ENCODE measurements at places on chromosomes 2 and 18. TPM values are rescaled to one million over a fixed set of nuclear protein-coding genes. Genes with fewer than 3 reads are reported as not detected.

- peak; percentile 15 for DNase-seq
Measured at GRCh38 chr18:45957100-45957499, 10.0 kb downstream of the EPG5 start.

GRCh38 chr2:216495656-216496055 is 3.0 kb upstream of the RPL37A start:
- DNase-seq = peak; percentile 21

- no peak for DNase-seq
Measured at GRCh38 chr2:100068395-100068794, 74.0 kb downstream of the AFF3 start.

GRCh38 chr2:36408198-36408703 is 52.7 kb downstream of the CRIM1 start:
- DNase-seq = no peak

GRCh38 chr2:61660511-61661388 is 122.6 kb upstream of the XPO1 start:
- no peak for DNase-seq

GRCh38 chr18:10245846-10246175 is 208.6 kb upstream of the APCDD1 start:
- no peak for DNase-seq

DNA sequence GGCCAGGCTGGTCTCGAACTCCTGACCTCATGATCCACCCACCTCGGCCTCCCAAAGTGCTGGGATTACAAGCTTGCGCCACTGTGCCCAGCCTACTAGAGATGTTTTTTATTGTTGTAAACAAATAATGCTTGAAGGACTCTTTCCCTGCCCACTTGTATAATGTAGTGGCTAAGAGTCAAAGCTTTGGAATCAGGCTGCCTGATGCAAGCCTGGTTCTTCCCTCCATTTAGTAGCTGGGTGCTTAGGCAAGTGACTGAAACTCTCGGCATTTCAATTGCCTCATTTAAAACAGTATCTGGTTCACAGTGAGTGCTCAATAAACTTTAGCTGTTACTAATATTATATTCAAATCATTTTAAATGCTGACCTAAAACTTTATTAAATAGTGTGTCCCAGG is 264.0 kb upstream of the FBXO11 start:
- DNase-seq = no peak

- no peak for DNase-seq
Measured at GRCh38 chr2:101627285-101628029, 70.0 kb upstream of the MAP4K4 start.

DNA sequence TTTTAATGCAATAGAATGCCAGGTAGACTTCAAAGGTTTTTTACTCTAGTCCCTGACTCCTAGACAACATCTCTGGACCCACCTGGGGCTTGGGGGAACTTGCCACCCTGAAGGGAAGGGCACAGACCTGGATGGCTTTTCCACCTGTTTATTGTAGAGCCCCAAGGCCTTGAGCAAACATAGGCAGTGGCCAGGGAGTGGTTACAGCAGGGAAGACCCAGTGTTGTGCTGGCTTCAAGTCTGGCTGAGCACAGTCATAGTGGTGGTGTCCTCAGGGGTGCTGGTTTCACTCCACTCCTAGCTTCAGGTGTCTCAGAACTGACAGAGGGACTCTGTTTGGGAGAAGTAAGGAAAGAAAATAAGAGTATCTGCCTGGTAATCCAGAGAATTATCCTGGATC is 5.5 kb upstream of the SRD5A2 start:
- no peak for DNase-seq

GRCh38 chr2:25920786-25921415 is 42.6 kb upstream of the ASXL2 start:
- DNase-seq = no peak

- peak; percentile 49 for DNase-seq
Measured at GRCh38 chr2:99881901-99882591, 260.3 kb downstream of the AFF3 start.

GRCh38 chr2:16069933-16070647 is 129.7 kb downstream of the MYCN start:
- no peak for DNase-seq

- DNase-seq = no peak
Measured at GRCh38 chr2:43124687-43125057, 101.7 kb downstream of the ZFP36L2 start.

DNA sequence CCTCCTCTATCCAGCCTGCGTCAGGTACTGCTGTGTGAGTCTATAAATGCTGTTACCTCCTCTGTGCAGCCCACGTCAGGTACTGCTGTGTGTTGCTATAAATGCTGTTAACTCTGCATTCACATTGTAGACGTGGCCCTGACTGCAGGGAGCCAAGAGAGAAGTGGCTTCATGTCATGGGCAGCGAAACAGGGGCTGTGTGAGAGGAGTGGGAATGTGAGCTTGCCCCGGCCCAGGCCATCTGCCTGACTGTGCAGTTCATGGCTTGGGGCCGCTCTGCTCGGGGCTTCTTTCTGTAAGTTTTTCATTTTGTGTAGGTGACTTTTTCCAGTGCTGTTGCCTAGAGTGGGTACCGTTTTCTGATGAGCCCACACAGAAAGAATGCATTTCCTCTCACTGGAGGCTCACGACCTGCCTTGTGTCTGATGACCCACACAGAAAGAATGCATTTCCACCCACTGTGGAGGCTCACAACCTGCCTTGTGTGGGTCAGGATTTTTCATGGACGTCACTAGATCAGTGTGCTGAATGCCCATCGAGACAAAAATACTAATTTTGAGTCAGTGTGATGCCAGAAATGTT is 104.5 kb downstream of the SNTG2 start:
- DNase-seq = peak; percentile 57

DNA sequence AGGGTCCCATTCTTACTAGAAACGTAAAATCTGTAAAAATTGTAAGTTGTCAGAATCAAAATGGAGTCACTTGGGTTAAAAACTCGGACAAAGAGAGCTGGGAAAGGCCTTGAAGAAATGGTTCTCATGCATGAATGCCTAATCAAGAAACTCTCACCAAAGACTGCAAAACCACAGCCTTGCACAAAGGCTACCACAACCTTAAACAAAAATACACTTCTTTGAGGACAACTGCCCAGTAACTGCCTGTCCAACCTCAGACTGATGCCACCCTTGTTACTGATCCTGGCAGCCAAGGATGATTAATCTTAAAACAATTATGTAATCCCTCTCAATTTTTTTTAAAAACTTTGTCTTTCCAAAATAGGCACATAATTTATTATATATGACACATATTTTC is 299.3 kb downstream of the CCDC85A start:
- no peak for DNase-seq

GRCh38 chr2:235911633-235912233 is 256.5 kb downstream of the GBX2 start:
- DNase-seq = no peak

DNA sequence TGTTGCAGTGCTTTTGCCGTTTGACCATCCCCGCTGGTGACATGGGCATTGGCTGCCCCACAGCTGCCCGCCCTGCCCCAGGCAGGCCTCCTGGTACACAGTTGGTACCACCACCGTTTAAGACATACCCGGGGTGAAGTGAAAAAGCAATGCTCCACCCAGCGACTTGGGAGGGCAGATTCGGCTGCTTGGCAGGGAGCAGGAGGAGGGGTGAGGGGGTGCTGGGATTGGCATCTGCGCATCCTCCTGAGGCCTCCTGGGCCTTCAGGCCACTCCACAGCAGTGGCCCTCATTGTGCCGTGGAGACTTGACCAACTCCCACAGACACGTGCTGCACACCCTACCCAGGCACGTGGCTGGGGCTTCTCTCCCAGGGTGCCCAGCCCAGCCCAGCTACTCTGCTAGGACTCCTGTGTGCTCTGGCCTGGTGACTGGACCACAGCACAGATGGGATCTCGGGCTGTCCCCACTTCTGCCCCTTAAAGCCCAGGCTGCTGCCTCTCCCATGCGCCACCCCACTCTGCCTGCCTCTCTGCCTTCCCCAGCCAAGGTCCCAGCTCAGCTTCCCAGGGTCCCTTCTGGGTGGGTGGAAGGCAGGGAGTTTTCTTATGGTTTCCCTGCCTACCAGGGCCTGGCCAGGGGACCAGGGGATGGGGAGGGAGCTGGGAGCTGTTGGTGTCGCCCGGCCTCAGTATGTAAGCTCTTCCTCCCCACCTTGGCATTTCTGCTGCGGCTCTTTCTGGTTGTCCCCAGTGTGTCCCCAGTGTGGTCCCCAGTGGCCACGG is 157.0 kb upstream of the HS6ST1 start:
- no peak for DNase-seq

DNA sequence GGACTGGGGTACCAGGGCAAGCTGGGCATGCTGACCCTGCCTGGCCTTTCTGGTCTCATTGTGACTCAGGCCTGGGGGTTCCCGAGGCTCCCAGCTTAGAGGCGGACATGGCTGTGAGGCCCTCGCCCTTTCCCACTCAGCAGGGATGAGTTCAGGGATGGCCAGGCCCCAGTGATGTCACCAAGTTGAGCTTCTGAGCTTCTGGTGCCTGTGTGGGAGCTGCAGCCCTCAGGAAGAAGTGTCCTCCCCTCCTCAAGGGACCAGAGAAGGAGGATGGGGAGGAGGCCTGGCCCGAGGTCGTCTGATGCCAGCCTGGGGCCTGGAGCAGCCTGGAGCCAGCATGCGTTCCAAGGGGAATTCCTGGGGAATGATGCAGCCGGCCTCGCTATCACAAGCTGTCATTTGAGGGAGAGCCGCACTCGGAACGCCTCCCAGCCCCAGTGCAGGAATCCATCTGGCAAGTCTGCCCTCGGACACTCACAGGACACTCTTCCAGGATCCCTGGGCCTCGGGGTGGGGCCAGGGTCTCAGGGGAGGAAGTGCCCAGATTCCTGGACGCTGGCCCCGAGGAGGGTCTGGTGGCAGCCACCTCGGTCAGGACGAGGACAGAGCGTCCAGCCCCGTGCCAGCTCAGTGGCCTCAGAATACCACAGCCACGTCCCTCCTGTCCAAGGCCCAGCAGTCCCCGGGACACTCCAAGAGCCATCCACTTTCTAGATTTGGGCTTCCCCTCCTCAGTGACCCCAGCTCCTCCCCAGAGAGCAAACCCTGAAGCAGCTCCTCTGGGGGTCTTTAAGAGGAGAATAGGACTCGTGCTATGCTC is 61.2 kb upstream of the GPC1 start:
- DNase-seq = peak; percentile 97

GRCh38 chr18:68727506-68727905 is 12.6 kb upstream of the TMX3 start:
- no peak for DNase-seq

DNA sequence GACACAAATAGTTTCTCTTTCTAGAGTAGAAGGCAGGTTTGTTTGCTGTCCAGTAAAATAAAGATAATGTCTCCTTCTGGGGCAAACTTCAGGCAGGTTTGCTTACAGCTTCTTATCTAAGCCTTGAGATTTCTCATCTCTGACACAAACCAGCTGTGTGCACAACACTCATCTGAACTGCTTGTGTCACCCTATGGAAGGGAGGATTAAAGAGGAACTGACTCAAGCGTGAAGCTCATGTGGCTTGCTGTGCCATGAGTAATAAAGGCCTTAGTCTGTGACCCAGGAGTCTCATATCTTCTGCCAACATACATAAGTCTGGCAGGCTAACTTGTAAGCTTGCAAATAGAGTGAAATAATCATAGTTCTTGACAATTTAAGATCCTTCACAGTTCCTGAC is 24.2 kb upstream of the CPO start:
- peak; percentile 85 for DNase-seq

DNA sequence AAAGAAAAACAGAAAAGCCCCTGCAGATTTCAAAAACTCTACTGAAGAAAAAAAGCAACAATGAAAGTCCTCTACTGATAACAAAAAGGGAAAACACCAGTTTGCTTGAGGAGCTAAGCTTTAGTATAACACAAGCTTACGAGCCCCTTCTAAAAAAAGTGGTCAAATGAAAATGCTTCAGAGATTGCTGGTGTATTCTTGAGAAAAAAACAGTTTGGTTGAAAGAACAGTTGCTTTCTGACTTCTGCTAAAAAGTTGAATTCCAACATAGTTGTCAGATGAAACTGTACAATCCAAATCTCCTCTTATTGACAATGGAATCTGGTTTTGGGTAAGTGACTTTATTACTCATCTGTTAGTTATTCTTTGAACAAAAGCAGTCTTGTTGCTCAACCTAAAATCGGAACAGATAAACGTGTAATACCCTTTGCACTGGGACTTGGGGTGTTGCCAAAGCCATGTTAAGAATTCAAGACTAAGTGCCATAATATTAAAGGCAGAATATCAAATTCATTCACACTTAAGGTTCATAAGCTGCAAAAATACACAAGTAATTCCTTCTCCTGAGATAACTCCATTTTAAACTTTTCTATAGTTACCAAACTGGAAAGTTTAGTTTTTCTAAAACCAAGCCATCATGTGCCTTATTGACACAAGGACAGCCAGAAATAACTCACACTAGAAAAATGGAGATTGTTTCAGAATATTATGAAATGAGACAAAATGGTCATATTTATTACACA is 45.3 kb upstream of the SPAG16 start:
- peak; percentile 63 for DNase-seq

- DNase-seq = no peak
Measured at GRCh38 chr2:198641161-198641560, 816.6 kb downstream of the SATB2 start.

DNA sequence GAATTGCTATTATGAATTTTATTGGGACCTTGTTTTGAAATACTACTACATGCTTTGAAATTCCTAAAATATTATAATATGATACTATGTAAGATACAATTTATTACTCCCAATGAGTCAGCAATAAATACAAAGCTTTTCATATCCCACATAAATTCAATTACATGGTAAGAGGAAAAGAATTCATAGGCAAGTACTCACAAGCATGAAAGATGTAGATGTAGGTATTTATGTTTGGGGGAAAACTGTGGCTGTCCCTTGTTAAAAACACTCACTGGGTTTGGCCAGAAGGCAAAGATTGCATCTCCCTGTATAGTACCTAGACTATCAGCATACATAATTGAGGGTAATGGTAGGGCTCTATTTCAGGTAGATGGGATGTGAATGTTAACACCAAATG is 90.4 kb downstream of the MBD2 start:
- DNase-seq = no peak

Gene COBLL1
- total RNA-seq = 0.89 TPM

Gene MAP3K19
- total RNA-seq = not detected

Gene NCKAP1
- 287 TPM for total RNA-seq

Gene MYO5B
- 8.8 TPM for total RNA-seq

Gene C1QL2
- total RNA-seq = not detected

Gene KCNK3
- total RNA-seq = not detected

Gene LIMS3
- 0.26 TPM for total RNA-seq

Gene ANKRD30B
- 0.67 TPM for total RNA-seq

Gene CAPN14
- not detected for total RNA-seq
